ENCODE measurements at places on chromosomes 5 and 9.
A peak's percentile ranks its signal among the peaks of the same experiment; 100 is the strongest.

DNA sequence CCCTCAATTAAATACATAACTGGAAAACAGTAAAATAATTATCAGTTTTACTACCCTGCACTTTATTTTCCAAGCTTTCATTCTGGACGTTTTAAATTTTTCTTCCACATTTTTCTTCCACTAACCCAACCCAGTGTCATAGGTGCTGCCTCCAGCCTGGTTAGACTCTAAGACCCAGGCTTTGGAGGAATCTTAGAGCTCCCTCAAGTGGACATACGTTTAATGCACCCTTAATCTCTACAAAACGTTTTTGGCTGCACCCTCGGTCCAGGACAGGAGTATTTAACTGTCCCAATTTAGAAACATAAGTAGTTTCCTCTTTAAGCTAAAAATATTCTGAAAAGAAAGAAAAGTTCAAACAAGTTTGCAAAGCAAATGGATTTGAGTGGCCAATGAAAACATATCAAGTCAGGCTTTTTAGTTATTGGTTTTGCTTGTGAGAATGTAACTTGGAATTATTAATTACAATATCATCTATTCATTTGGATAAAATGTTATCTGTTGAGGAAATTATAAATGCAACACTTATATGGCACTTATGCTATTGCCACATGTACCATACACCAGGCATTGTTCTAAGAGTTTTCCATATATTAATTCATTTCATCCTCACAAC, 38.9 kb downstream of the CDH6 start:
- no peak for DNase-seq

GRCh38 chr5:160315968-160316367, 3.6 kb upstream of the CCNJL start:
- DNase-seq: no peak

- DNase-seq: no peak
These were observed 109.9 kb downstream of the CACNA1B start for GRCh38 chr9:137987244-137988030.

DNA sequence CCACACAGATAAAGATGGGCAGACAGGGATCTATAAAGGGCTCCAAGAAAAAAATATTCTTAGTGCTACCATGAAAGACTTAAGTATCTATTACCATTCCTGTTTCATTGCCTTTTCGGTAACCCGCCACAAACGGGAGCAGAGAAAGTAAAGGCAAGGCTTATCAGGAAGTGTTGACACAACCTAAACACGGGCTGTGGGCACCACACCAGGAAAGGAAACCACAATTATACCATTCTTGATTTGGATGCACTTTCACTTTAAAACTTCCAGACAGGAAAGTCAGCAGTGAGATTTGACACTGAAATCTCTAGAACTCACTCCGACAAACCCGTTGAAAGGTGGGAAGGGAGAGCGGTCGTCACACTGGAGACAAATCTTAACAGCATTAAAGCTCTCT, 6.5 kb downstream of the TLE1 start:
- DNase-seq: no peak

GRCh38 chr5:76674330-76675066, 41.4 kb upstream of the F2R start:
- DNase-seq: no peak

GRCh38 chr5:127769386-127769785, 66.2 kb downstream of the CCDC192 start:
- DNase-seq: no peak

DNA sequence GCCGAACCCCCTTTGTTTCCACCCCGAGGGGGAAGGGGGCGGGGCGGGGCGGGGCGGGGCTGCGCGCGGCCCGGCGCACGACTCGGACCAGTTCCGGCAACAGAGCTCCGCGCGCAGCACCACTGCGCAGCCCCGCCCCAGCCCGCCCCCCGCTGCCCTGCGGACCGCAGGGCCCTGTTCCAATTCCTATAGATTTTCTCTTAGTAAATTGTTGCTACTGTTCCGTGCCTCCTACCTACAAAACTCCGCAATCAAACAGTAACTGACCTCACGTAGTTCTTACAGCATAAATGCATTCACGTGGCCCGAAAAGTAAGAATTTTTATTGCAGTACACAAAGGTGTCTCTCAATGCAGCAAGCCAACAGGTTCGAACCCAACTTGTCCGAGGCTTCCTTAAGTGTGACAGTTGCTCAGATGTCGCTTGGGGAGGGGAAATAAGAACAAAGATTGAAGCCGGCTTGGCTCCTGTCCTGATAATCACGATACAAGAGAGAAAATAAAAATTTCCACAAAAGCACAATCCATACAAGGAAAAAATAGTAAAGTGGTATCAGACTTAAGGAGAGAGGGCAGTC, 1.2 kb upstream of the RNF38 start:
- peak; percentile 55 for DNase-seq

GRCh38 chr5:127988146-127988760, 95.3 kb upstream of the SLC12A2 start:
- DNase-seq: no peak

DNA sequence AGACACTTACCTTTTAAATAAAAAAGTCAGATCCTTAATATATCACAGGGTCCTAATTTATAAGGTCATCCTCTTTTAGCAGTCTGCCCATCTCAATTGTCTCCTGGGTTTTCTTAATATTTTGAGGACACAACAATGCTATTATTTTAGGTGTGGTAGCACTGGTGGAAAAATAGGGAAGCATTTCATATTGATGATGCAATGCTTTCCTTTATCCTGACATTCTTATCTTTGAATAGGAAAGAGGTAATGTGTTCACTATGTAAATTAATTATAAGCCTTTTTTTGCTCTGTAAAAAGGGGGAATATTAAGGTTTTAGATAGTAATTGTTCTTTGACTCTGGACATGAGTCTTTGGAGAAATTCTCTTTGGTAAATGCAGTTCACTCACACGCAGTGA, 164.7 kb downstream of the YTHDC2 start:
- no peak for DNase-seq

- no peak for DNase-seq
These were observed at the start of gene PCDH1 for GRCh38 chr5:141878186-141878710. Gene PCDH1, minus strand, starts transcription at chr5:141878410. Its CDS starts 148 bp downstream, at chr5:141878262.

DNA sequence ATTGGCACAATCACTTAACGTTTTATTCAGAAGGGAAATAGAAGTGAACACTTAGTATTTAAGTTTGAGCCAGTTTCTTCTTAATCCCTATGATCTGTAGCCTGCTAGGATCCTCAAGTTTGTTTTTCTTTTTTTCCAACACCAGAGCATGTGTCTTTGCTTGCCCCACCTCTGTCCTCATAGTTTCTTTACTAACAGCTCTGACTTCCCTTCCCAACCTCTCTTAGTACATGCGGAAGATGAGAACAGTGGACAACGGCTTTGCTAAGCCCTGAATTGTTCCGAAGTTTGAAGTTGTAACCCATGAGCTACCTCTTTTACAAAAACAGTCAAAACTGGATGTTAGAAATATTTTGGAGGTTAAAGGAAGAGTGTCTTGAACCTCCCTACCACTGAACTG, 61.7 kb upstream of the TAF11L2 start:
- no peak for DNase-seq

- DNase-seq: no peak
These were observed 764 bp downstream of the CAMLG start for GRCh38 chr5:134738963-134739661.

DNA sequence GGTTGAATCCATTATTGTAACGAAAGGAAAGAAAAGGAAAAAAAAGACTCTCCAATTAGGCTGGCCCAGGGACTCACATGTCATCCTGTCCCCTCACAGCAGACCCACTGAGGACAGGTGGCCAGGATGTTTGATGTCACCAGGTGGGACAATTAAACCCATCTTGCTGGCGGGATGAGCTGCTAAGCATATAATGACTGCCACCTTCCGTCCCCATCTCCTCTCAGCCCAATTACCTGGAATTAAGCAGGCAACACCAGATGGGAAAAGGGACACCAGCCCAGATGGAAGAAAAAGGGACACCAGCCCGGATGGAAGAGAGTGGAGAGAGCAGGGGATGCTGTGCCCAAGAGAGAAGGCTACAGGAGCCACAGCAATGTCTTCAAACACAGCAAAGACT, 116.6 kb upstream of the SARDH start:
- DNase-seq: no peak

DNA sequence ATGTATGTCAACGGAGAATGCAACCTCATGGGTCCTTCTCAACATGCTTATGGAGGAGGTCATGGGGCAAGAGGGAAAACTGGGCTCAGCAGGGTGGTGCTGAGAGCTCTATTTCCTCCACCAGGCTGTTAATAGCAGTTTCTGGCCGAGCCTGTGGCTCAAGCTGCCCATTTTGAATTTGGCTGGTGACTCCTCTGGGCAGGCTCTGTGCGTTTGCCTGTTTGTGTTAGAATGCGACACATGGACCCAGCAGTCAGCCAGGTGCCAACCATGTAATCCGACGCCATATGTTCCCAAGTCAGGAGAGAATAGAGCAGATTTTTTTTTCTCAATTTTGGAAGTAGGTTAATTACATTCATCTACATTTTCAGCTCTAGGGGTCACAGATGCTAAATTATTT, 387.7 kb upstream of the CLINT1 start:
- no peak for DNase-seq

- no peak for DNase-seq
These were observed 26.5 kb downstream of the CDKN2A start for GRCh38 chr9:21967702-21968101.

DNA sequence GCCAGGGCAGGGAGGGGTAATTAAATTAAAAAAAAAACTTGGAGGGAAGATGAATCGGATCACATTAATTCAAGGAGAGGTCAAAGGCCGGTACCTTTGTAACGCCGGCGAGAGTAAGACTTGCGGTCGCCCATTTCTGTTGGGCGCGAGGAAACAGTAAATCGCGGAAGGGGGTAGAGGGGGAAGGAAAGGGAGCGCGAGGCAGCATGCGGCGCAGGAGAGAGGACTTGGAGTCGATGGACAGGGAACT, 324 bp upstream of the RGMB start:
- no peak for DNase-seq

DNA sequence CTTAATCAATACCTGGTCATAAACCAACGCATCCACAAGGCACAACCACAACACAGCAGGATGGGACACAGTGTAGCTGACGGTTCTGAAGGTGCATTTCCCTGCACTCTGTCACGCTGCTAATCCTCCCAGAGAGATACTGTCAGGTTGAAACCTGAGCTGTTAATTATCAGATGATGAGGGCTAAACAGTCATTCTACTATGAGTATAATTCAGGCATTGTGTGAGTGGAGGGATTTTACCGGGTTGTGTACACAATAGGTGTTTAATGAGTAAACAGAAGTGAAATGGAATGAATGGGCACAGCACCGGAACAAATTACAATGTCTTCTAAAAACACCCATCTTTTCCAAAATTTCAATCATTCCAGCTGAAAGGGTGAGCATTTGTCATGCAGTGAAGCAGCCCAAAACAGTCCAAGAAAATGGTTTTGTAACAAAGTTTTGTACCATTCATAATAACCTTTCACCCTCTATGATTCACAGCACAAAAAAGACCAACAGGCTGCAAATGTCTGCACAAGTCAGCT, 71.5 kb downstream of the ABCA1 start:
- no peak for DNase-seq

GRCh38 chr9:109122726-109123621, 3.2 kb upstream of the TMEM245 start:
- DNase-seq: no peak

GRCh38 chr5:97943036-97943435, 760.0 kb upstream of the RIOK2 start:
- no peak for DNase-seq

DNA sequence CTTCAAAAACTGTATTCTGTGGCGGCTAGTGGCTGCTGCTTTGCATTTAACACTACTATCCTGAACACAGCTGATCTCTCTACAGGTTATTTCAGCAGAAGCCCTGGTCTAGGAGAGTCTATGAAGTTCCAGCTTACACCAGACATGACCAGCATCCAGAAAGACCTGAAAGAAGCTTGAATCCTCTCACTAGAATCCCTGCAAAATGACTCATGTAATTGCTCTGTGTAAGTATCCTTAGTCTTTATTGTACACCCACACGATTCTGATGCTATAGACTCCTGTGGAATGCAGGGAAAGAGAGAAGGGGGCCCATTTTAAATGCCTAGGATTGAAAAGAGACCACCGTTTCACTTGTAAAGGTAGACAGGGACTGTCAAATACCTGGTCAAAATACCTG, 859 bp upstream of the GRIA1 start:
- no peak for DNase-seq

GRCh38 chr5:121668635-121669034, 183.0 kb upstream of the FTMT start:
- DNase-seq: no peak

GRCh38 chr9:95296761-95297160, 20.7 kb downstream of the FANCC start:
- DNase-seq: no peak

- no peak for DNase-seq
These were observed 119.1 kb upstream of the CLINT1 start for GRCh38 chr5:157978061-157978460.

All from stimulated activated CD8-positive, alpha-beta memory T cell treated with anti-CD3 and anti-CD28 coated beads, Interleukin-4, amount 100 ng/mL, for 4 hours (primary cell).